ENCODE measurements at places on chromosomes 5 and 9. TPM values are rescaled to one million over a fixed set of nuclear protein-coding genes. Genes with fewer than 3 reads are reported as not detected.

The ELAVL2 gene
- not detected for total RNA-seq

The LRRC19 gene
- total RNA-seq = not detected

The PCDHB11 gene
- not detected for total RNA-seq

The LHX3 gene
- total RNA-seq = 0.22 TPM

DNA sequence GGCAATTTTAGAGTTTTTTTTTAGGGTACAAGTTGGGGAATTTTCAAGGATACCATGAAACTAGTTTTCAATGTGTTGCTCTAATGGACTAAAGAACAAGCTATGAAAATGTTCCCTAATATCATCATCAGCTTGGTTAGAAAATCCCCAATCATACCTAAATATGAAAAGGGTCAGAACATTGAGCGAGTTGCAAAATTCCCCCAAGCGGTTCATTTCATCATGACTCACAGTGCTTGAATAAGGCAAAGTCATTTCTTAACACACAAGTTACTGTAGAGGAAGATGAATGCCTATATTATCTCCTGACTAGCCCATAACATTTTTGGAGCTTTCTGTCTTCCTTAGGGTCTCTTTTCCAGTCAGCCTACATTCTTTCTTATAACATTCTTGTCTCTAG, 62.7 kb downstream of the ST8SIA4 start:
- no peaks in the 10 kb centered on the region for H3K36me3 ChIP-seq
- H3K4me1 ChIP-seq = peaks cover 10% of the 10 kb centered on the region
- no peaks in the 10 kb centered on the region for H3K27me3 ChIP-seq
- no peak for DNase-seq
- H3K27ac ChIP-seq = no peak overlapping the region
- H3K4me3 ChIP-seq = no peak overlapping the region

Measured in PC-9 (cell line).